NCI-H2107 (cell line): ENCODE measurements at places on chromosomes 11 and 22.

GRCh38 chr11:494761-495536, 12.1 kb downstream of the RNH1 start:
- no peak for DNase-seq

GRCh38 chr11:57162179-57162898, 19.4 kb upstream of the LRRC55 start:
- DNase-seq: no peak

- no peak for DNase-seq
Observed at GRCh38 chr11:17760102-17761029, 25.8 kb downstream of the KCNC1 start.

DNA sequence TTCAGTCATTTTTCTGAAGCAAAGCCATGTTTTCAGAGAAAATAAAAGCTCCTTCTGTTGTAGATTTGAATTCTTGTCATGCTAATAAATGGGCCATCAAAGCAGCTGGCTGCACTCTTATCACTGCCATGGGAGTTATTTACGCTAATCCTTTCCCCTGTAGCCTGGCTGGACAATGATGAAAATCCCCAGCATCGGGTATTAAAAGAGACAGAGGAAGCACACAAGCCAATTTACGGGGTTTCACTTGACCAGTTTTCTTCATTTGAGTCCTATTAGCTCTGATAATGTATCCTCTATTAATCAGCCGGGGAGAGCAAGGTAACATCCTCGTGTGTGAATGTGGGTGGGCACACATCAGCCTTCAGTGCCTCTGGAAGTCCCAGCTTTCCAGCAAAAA, 470.2 kb upstream of the API5 start:
- no peak for DNase-seq

DNA sequence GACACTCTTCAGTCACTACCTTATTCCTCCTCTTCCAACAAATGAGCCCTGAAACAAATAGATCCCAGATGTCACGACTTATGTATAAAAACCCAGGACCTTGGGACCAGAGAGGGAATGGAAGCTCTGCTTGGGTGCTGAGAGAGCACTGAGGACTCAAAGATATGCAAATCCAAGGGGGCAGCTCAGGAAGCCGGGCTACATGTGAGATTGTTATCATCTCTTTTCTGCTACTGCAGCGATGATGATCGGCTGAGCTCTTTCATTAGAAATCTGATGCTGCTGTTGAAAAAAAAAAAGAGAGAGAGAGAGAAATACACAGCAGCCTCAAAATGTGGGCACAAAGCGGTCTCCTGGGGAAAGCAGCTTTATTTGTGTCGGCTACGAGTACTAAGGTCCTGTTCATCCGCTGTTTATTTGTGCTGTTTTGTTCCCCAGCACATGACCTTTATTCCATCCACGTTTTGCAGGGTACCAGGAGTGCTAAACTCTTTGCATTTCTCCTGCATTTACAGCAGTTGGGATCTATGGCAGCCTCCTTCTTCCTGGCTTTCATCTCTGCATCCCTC, 120.2 kb downstream of the TRIM29 start:
- peak; percentile 54 for DNase-seq

- DNase-seq: no peak
Observed at GRCh38 chr11:18081551-18081950, 24.3 kb downstream of the SAAL1 start.

DNA sequence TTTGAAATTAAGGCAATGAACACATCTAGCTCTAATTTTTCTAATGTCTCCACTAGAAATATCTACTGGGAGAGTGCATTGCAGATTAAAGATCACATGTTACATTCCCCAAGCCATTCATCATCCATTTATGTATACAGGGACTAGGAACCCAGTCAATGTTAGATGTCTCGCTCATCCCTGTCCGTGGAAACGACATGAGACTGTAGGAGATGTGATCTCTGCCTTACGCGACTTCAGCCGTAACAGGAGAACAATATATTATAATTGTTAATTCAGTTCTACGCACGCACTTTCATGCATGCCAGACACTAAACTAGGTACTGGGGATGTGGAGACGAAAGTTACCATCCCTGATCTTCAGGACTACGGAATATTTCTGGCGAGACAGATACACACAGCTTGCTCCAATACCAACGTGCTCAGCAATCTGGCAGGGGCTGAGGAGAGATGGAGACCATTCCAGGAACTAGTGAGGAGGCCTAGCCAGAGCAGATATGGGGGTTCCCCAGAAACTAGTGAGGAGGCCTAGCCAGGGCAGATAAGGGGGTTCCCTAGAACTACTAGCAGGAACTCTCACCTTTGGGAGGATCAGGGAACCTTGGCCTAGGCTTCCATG, 706 bp downstream of the DCPS start:
- DNase-seq: no peak

DNA sequence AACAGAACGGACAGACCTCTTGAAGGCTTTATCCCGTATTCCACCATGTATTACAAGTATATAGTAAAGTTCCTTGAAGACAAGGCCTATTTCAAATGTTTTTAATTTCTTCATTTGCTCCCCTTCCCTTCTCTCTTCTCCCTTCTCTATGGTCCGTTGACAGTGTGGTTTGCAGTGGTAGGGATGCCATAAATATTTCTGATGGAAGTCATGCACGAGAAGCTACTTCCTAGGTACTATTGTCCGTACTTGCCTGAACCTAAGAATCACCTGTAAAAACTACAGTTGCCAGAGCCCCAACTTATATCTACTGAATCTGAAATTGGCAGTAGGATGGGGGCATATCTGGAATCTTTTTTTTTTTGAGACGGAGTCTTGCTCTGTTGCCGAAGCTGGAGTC, 2.8 kb downstream of the PISD start:
- DNase-seq: no peak
